ENCODE measurements at places on chromosomes 5 and 9.

GRCh38 chr9:14146201-14146874, 167.6 kb downstream of the NFIB start:
- no peak for DNase-seq

DNA sequence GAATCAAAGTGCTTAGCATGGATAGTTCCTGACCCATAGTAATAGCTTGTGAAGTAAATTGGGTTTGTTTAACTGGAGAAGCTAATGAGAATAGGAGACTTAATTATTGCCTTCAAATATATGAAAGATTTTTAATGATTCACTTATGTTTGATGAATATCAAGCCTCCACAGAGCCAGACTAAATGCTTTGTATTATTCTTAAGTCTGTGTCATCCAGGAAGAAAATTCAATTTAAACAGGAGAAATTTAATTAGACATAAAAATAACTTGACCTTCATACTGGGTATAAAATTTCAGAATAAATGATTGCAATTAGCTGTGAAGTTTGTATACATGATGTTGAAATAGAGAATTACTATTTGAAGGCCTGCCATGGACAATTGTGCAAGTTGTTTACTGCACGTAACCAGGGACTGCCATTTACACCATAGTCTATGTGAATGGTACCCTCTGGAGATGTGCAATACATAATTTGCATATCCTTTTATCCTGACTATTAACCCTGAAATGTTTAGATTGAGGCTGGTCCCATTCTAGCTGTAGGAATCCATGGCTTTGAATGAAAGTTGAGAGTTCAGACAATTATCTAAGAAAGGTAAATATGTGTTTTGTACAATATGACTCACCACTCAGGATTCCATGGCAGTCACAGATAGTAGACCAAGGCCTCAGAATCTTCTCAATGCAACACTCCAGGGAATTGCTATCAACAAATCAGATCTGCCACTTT, 133.5 kb upstream of the IL12B start:
- DNase-seq: no peak

DNA sequence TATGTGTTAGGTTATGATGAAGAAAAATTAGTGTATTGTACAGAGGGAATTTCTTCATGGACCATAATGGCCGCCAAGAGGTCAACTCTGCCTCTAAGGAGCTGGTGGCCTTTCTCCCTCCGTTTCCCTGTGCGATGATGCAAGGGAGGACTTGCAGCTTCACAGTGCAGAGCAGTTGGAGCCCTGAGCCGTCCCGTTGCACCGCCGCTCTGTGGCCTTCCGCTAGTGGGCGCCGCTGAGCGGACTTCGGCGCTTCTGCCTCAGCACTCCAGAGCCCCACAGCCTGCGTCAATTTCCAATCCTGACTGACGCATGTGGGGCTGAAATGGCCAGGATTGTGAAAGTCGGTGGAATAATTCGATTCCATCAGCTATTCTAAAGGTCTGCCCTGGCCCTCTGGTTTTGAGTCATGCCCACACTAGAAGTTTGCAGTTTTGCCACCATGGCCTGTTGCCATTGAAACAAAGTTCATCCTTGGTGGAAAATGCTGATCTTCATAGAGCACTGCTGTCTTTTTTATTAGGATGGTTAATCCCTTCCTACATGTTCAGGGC, 22.7 kb upstream of the LECT2 start:
- DNase-seq: peak; percentile 20

GRCh38 chr5:103657301-103657700, 94.7 kb upstream of the NUDT12 start:
- no peak for DNase-seq

- no peak for DNase-seq
These were observed 343.0 kb downstream of the GLIS3 start for GRCh38 chr9:3956899-3957298.

- no peak for DNase-seq
These were observed 15.7 kb downstream of the LMBRD2 start for GRCh38 chr5:36135988-36136387.

DNA sequence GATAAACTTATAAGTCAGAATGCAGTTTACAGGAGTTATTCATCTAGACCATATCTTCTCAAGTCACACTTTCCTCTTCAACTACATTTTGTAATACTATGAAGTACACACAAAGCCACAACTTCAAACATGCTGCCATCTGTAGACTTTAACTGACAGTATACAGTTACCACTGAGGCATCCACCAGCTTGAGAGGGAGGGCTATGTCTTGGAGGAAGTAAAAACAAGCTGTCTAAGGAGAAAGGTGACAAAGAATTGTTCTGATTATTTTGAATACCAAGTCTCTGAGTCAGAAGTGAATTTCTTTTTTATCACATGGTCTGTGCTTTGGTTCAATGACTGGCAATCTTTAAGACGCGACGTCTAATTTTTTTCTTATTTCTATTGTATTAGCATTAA, 97.6 kb upstream of the CDH10 start:
- no peak for DNase-seq

DNA sequence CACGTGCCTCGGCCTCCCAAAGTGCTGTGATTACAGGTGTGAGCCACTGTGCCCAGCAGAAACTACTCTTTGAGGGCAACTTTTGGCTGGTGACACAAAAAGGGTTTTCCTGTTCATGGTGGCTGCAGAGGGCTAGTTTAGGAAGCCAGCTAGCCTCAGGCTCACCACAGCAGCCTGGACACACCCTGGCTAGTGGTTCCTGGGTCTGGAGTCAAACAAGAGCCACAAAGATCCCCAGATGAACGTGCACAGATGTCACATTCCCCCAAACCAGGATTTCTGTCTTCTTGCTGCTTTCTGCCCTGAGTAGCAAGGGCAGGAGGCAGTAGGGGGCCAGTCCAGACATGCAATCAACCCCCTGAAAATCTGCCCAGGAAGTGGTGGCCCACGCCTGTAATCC, 6.8 kb downstream of the HBEGF start:
- DNase-seq: no peak

- no peak for DNase-seq
These were observed 180.3 kb downstream of the C9orf152 start for GRCh38 chr9:110027671-110028081.

DNA sequence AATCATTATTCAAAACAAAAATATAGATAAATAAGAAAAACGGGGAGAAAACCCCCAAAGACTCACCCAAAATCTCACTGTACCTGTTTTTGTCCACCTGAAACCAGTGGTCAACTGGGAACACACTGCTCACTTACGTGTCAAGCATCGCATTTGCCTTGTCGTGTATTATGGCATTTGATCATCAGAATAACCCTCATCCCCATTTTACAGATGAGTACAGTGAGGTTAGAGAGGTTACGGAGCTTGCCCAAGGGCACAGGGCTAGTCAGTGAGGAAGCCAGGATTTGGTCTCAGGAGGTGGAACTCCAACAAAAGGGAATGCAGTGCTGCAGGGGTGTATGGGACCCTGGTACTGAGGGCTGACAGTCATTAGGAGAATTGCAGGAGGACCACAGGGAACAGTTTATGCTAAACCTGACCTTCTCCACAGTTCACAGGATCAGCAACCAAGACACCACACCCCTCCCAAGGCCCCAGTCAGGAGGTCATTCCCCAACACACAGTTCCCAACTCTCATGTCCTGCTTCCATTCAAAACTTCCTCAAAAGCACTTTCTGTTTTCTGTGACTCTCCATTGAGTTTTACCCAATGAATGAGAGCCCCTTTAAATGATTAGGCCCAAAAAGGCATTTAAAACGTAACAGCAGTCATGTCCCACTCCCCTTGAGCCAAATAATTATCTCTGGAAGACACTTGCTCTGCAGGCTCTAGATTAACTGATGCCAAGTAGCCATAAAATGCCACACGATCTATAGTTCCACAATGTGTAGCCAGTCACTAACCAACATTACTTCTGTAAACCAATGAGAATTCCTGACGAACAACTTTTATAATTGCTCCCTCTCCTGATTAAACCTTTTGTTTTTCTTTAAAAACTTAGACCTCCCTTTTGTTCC, 50.8 kb downstream of the CTSL start:
- DNase-seq: no peak

DNA sequence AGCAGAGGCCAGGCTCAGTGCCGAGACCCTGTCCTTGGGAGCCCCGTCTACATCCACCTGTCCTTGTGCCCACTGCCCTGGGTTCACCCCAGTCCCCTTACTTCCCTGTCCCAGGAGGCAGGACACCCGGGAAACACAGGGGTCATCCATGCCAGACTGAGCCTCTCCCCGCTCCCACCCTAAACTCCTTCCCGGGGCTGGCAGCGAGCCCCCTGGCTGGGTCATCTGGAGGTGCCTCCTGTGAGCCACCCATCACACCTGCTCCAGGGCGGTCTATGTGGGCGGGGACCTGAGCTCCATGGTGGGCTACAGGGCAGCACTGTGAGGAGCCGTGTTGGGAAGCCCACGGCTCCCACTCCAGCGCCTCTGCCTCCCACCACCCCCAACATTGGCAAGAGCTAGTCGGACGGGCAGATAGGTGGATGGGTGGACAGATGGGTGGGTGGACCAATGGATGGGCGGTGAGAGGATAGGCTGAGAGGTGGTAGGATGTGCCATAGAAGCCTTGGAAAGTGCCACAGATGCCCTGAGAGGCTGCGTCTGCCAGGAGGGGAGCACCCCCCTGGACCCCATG, 42.5 kb upstream of the RXRA start:
- DNase-seq: no peak

GRCh38 chr9:79701651-79702050, 129.9 kb downstream of the TLE4 start:
- DNase-seq: no peak

GRCh38 chr5:32307769-32308194, 5.0 kb downstream of the MTMR12 start:
- no peak for DNase-seq

DNA sequence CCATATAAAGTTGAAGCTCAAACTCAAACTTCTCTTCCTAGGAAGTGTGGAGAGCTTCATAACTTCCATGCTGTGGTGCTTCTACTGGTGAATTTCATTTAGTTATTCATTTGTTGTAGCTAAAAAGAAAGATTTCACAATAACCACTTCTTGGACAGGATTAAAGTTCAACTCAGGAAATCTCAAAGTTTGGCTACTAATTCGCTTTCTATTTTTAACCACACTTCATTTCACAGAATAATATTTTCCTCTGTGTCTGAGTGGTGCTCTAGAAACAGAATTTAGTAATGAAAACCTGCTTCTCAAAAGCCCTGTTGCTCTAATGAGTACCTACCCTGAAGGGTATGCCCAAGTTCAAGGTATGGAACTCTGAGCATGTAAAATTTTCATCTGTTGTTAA, 73.9 kb downstream of the ACTBL2 start:
- no peak for DNase-seq

- DNase-seq: no peak
These were observed 176.6 kb upstream of the KCNN2 start for GRCh38 chr5:114185274-114185673.

DNA sequence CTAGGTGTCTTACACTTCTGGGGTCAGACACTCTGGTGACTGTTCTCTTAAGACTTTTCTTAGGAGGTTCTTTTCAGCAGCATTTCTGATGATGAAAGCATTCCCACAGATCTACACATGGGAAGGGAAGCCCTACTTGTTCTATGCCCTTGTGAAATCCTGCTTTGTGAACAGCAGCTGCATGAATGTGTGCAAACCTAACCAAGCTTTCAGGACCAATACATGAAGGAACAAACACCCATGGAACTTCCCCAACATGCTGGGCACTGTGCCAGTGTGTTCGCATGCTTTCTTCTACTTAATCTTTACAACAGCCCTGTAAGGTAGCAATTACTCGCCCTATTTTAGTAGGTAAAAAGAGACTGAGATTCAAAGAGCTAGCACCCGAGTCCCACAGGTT, 439.9 kb upstream of the KLF4 start:
- no peak for DNase-seq
